ENCODE measurements at places on chromosomes 11 and 22.

DNA sequence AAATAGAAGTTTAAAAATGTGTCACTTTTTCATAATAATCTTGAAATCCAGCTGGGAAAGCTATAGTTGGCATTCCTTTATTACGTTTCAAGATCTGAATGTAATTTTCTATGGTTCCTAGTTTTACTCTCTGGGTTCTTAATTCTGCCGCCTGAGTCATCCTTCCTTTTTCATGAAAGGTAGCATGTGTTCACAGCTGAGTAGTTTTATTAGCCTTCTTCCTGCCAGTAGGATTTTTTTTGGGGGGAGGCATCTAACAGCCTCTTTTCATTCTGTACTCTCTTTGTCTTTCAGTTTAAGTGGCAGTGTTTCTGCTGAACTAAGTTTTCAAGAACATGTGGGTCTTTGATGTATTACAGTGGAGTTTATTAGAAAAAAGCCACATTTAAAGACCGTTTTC lies 36.5 kb downstream of the OR2AG2 start:
- no peak for DNase-seq

GRCh38 chr22:27475548-27475897 lies 326.0 kb downstream of the MN1 start:
- DNase-seq = no peak

- no peak for DNase-seq
These were observed 47.0 kb downstream of the AP2A2 start for GRCh38 chr11:972523-973211.

GRCh38 chr11:45593992-45594391 lies 71.4 kb downstream of the CHST1 start:
- peak; percentile 27 for DNase-seq

- no peak for DNase-seq
These were observed 57.0 kb downstream of the SMIM38 start for GRCh38 chr11:69212798-69213110.

DNA sequence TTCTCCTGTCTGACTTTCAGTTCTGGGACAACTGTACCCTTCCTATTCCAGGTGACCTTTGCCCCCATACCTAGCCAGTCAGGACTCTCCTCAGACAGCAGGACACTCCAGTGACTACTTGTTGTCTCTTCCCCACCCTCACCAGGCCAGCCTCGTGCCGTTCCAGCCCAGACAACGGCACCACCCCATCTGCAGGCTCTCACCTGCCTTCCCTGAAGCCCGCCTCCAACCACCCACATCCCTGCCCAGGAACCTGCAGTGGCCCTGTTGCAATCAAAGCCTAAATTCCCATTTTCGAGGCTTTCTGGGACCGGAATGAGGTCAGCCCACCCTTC lies 3.7 kb downstream of the IL2RB start:
- no peak for DNase-seq

DNA sequence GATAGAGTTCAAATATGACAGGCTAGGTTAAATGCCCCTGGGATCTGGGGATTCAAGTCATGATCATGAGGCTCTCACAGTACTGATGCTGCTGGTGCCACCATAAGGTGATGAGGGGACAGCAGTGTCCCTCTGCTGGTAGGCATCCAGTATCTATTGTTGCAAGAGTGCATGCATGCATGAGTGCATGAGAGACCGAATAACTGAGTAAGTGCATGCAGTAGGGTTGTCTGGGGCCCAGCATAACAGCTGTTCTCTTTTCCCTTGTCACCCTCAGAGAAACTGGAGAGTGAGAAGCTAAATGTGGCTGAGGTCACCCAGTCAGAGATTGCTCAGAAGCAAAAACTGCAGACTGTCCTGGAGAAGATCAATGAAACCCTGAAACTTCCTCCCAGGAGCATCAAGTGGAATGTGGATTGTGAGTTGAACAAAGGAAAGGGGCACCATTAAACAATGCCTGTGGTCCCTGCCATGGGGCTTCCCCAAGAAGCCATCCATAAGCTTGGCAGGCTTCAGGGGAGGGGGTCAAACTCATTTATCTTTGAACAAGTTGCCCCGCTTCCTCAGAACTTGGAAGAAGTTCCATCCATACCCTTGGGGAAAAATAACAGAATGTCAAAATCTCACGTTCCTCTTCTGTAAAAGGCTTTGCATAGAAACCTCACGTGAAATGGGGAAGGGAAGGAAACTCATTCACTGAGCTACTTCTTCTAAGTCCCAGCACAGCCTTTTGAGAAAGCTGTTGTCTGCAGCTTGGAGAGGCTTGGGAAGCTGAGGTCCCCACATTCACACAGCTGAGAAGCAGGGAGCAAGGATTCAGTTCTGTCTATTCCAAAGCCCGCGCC lies 119.0 kb downstream of the PARVA start:
- no peak for DNase-seq

GRCh38 chr11:130668751-130669150 lies 220.3 kb downstream of the ADAMTS15 start:
- DNase-seq = no peak

- DNase-seq = no peak
These were observed 35.5 kb upstream of the TTC12 start for GRCh38 chr11:113278925-113279324.

- no peak for DNase-seq
These were observed 197.3 kb upstream of the FOLH1 start for GRCh38 chr11:49405743-49406142.

- DNase-seq = no peak
These were observed 556.2 kb downstream of the OPCML start for GRCh38 chr11:132976115-132976514.

DNA sequence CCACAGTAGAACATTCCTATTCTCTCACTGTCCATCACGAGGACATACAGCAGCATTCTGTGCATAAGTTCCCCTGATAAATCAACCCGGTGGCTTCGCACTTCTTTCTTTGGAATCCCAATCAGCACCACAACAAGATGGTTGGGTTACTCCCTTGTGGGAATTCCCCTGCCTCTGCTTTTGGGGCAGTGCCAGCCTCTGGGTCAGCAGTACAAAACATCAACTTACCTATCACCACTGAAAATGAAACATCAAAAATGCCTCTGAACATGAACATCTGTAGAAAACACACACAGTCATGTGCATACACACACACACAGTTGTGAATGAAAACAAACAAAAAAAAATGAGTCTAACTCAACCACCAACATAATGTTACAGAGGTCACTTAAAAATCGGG lies 79.3 kb downstream of the KCNA4 start:
- DNase-seq = no peak

DNA sequence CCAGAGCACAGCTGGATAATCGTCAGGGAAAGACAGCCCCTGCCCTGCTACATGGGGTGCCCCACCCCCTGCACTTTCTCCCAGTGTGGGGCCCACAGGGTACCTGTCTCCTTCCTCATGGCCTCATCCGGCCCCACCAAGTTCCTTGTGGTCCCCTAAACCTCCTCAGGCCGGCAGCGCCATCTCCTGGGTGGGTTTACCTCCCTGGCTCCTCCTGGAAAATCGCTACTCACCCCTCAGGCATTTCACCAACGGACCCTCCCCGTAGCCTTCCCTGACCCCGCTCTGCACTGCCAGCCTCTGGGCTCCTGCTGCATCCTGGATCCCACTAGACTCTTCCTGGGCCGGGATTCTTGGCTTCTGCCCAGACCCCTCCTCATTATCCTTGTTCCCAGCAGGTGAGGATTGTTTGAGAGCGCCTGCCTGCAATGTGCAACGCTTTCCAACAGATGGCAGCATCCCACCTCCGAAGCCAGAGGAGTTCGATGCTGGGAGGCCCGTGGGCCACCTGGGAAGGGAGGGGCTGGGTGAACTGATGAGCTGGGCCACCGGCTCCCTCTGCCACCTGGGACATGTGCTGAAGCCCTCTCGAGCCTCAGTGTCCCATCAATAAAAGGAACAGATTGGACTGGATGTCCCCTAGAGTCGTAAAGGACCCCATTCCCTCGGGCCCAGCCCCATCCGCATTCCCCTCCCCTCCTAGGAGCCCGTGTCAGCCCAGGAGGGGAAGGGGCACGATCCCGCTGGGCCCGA lies 44.2 kb upstream of the TTLL12 start:
- DNase-seq = peak; percentile 70

DNA sequence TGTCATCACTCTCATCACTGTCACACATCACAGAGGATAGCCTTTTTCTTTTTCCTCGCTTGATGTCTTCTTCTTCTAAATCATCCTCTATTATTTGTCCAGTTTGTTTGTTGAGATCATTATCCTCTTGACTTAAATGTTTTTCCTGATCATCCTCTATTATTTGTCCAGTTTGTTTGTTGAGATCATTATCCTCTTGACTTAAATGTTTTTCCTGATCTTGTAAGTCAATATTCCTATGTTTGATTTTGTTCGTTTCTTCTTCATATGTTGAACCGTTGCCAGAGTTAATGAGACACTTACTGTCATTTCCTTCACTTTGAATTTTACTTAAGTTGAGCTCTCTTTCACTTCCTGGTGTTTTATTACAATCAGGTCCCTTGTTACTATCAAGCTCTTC lies 5.6 kb downstream of the CCDC82 start:
- peak; percentile 39 for DNase-seq

DNA sequence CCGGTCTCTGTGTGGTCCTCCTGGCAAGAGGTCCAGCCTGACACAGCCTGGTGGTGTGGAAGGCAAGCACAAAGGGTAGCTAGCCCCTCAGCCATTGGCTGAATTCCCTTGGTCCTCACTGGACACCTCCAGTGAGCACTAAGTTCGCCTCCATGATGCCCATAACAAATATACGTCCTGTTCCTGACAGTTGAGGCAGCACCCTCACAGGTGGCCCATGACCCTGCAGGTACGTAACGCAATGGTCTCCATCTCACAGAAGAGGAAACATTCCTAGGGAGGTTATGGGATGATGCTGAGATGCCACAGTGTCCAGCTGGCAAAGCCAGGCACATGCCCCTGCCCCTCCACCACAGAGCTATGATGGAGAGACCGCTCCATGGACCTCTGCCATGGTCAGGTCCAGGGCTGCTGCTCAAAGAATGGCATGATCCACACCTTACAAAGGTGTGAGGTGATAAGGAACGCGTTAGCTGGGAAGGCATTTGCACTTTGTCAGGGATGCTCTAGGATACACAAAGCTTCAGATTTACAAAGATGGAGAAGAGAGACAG lies 1.4 kb upstream of the GNAZ start:
- no peak for DNase-seq

DNA sequence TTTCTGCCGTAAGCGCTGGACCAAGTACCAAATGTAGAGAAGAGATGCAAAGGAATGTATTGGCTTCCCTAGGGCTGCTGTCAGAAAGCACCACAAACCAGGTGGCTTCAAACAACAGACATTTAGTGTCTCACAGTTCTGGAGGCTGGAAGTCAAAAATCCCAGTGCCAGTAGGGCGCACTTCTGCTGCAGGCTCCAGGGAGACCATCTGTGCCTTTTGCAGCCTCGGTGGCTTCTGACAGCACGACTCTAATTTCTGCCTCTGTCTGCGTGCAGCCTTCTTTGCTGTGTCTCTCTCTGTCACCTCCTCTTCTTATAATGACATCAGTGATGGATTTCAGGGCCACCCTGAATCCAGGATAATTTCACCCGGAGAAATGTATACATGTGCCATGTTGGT lies 2.8 kb downstream of the APOL6 start:
- no peak for DNase-seq

- no peak for DNase-seq
These were observed 3.2 kb downstream of the MYEOV start for GRCh38 chr11:69296890-69297786.

DNA sequence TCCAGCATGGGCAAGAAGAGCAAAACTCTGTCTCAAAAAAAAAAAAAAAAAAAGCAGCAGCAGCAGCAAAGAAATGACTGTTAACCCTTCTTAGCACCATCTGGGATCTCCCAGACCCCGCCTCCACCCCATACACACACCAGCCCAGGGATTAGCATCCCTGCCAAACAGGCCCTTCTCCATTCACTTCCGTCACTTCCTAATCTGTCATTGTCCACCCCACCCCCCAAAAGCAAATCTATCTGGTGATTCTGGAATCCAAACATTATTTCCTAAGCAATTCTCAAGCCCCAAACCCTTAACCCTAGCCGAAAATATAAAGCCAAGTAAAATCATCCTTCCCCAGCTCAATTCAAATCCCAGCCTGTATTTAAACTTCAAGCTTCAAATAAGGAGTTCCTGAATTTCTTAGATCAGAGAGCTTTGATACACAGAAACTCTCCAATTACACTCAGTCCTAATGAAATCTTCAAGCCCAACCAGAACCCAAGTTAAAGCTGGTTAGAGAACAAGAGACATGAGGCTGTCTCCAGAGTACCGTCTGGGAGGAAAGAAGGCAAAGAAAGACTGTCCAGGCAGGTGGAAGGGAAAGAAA lies 6.0 kb upstream of the AHNAK start:
- no peak for DNase-seq

GRCh38 chr11:96001037-96001436 lies 77.1 kb upstream of the MTMR2 start:
- no peak for DNase-seq

GRCh38 chr11:31419138-31419537 lies 49.5 kb downstream of the DNAJC24 start:
- no peak for DNase-seq

- DNase-seq = no peak
These were observed 36.3 kb upstream of the TIMP3 start for GRCh38 chr22:32765132-32765618.

All from NCI-H2081 (cell line).